ENCODE measurements at places on chromosomes 11 and 22.

- DNase-seq: no peak
Observed at GRCh38 chr11:103297900-103298299, 188.7 kb downstream of the DYNC2H1 start.

DNA sequence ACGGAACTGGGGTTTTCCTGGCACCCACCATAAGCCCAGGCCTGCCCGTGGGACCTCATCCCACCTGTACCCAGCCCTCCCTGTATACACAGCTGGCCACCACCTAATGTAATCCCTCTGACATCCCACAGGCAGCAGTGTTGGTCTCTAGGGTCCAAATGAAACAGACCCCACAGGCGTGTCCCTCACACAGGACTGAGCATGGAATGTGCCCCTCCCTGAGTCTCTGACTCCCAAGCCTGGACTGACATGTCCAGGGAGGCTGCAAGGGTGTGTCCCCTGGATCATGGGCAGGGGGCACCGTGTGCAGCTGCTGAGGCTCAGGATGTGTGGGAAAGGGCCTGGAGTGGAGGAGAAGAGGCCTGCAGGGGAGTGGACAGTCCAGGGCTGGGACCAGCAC lies 50.6 kb upstream of the PPARA start:
- DNase-seq: no peak

DNA sequence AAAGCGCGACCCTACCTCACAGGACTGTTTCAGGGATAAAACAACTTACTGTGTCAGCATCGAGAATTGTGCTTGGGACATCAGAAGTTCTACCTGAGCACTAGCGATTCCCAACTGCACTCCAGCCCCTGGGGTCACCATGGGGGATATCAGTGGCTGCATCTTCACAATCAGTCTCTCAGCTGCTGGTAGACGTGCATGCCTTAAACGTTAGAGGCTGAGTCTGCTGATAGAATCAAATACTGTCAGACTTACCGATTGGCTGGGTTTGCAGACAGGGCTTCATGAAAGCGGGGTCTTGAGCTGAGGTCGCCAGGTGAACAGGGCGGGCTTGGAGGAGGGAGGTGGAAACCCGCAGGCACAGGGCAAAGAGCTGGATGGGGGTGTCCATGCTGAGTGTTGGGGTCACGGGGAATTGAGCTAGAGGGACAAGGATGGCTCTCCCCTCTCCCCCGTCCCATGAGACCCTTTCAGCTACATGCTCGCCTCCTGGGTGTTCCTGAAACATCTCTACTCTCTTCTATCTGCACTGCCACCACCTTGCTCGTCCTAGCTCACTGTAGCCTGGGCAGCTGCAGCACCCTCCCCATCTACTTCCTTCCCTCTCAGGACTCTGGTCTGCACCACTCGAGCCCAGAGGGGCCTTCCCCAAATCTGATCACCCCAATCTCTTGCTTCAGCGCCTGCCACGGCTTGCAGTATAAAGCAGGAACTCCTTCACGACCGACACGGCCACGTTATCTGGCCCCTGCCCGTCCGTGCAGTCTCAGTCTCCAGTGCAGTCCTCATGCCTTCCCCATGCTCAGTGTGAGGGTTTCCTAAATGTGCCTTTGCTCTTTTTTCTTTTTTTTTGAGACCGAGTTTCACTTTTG lies 43.5 kb downstream of the ST14 start:
- no peak for DNase-seq

- DNase-seq: no peak
Observed at GRCh38 chr11:11976481-11977127, 31.8 kb downstream of the DKK3 start.

- no peak for DNase-seq
Observed at GRCh38 chr11:7973011-7973410, 7.8 kb upstream of the NLRP10 start.

- DNase-seq: no peak
Observed at GRCh38 chr11:117832511-117832910, 8.0 kb upstream of the FXYD2 start.

DNA sequence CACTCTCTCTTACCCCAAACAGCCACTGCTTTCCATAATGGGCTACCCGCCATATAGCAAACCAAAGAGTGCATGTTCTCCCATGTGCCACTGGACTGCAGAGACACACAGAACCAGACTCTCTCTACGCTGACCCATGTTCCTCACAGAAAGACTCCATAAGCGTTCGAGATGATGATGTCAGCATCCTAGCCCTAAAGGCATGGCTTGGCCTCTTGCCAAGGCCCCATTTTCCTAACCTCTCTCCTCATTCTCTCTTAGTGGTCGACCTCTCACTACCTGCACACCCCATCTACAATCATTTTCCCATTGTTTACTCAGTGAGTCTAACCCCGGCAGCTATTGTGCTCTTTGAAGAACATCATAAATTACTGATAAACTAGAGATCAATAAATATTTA lies 4.9 kb downstream of the NDUFC2 start:
- DNase-seq: no peak

DNA sequence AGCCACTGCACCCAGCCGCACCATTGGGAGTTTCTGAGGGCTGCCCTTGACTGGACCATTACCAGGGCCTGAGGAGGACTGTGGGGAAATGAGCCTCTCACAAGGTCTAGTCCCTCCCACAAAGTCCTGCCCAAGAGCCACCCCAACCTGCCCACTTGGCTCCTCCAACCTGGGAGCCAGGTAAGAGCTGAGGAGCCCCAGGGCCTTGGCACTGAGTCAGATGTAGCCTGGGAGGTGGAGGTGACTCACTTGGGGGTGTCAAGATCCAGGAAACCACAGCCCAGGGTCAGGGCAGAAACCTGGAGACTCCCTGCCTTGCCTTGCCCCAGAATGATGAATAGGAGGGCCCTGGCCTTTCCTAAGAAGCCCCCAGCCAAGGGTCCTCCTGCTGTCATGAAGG lies 25.8 kb upstream of the P2RY2 start:
- DNase-seq: no peak

- no peak for DNase-seq
Observed at GRCh38 chr11:59510941-59511589, at the start of gene OR4D9. TSS of gene OR4D9 (plus strand) at chr11:59511539. CDS start at chr11:59514913, 3,374 bp downstream.

DNA sequence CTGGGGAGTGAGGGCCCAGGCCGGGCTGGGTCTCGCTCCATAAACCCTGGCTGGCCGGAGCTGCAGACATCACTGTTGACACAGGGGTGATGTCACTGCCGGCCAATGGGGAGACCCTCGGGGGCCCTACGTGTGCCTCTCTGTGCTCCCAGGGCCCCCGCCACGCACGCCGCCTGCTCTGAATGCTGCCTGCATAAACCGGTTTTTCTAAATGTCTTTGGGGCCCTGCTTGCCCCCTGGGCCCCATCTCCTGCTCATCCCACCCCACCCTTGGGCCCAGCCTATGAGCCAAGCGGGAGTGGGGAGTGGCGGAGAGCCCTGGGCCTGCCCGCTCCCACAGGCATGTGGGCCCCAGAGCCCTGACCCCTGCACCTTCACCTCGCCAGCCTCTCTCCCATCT lies 7.7 kb downstream of the H19 start:
- no peak for DNase-seq

GRCh38 chr11:44519989-44520737 lies 45.3 kb upstream of the CD82 start:
- no peak for DNase-seq

DNA sequence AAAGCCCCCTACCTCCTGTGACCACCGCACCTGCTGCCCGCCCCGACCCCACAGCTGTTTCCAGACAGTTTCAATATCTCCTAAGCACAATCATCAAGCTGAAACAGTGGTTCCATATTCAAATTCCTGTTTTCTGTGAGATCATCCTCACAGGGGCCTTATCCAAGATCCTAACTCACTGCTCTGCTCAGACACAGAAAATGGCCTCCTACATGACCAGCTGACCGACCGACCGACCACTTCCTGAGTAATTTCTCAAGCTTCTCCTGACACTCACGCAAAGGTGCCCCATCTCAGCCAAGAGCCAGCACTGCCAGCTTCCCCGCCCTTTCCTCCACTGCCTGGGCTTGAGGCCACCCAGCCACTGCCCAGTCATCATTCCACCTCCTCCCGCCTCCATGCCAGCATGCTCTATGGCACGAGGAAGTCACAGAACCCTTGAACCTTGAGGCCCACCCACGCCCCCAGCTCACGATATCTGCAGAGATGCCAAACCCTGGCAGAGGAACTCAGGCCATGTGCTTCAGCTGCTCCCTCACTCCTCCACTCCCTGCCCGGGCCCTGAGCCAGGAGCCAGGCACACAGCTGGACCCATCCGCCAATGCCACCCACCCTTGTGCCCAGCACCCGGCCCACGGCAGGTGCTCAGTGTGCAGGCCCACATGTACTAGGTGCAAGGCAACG lies 14.0 kb downstream of the KIAA0930 start:
- no peak for DNase-seq

DNA sequence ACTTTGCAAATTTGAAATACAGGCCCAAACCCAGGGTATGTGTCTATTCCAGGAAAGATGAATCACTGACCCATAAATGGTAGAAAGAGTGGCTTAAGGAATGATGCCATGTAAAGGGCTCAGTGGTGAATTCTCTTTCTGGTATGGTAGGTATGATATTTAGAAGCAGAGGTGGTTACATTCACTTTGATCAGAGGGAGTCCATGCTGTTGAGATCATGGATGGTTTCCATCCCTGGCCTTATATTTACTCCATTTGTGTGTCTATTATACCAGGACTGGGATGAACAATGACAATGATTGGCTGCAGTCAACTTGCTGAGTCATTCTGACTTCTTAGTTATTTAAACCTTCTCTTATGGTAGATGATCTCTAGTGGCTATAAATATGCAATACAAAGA lies 419.8 kb upstream of the LRRC4C start:
- peak; percentile 74 for DNase-seq

DNA sequence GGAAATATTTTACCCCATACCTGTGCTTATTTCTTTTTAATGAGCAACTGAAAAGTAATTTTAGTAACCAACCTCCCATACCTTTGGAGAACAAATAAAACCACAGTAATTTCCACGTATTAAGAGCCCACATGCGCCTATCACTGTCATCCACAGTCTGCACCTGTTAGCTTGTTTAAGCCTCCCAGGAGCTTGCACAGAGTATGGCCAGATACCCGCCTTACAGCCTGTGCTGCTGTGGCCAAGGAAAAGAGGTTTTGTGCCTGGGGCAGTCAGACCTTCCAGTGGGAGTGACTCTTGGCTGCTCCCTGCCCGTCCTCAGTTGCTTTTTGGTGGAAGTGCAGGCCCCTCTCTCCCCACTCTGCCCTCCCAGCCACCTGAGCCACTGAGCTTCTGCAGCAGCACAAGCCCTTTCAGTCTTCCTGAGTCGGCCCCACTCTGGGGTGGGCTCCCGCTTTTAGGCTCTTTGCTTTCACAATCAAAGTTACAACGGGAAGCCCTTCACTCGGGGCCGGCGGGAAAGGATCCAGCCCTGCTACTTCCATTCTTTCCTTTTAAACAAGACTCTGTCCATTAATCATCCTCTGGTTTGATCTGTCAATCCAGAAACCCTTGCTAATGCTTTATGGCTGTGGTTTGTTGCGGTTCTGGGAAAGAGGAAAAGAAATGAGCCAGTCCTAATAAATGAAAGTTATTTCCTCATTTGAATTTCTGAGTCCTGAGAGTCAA lies 308.8 kb downstream of the TBC1D22A start:
- DNase-seq: peak; percentile 20

DNA sequence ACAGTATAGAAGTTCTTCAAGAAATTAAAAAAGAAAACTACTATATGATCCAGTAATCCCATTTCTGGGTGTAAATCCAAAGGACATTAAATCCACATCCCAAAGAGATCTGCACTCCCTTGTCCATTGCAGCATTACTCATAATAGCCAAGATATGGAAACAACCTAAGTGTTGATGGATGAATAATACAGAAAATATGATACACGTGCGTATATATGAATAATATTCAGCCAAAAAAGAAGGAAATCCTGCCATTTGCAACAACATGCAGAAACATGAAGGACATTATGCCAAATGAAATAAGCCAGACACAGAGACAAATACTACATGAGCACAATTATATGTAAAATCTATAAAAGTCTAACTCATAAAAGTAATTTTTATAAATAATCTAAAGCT lies 306.3 kb upstream of the ANO3 start:
- peak; percentile 28 for DNase-seq

GRCh38 chr11:9146477-9146876 lies 55.1 kb upstream of the SCUBE2 start:
- no peak for DNase-seq

DNA sequence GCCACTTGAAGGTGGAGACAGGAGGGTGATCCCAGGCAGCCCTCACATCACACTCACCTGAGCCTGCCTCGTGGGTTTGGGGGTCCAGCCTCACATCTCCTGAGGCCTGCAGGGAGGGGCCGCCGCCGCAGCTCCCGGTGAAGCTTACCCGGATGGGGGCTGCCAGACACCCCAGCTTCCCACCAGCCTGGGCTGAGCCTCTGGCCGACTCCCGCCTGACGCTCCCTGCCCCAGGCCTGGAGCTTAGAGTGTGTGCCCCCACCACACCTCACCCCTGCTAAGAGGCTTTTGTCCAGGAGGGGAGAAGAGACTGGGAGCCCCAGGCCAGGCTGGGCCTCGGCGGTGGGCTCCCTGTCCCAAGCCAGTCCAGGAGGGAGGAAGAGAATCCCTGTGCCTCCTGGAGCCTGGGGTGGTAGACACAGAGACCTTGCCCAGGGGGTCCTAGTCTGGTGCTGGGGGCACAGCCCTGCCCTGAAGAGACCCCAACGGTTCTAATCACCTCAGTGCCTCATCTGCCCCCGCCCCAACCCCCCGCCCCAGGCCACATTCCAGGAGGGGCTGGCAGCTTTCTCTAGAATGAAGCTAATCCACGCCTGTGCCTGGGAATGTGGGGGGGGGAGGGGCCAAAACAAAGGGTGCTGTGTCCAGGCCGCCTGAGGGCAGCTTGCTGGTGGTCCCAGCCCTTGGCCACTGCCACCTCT lies at the start of gene SLC16A8:
TSS of gene SLC16A8 (minus strand) at position 254 of the 701 bp plus-strand sequence. CDS start 1,311 bp downstream, outside the sequence.
- no peak for DNase-seq

DNA sequence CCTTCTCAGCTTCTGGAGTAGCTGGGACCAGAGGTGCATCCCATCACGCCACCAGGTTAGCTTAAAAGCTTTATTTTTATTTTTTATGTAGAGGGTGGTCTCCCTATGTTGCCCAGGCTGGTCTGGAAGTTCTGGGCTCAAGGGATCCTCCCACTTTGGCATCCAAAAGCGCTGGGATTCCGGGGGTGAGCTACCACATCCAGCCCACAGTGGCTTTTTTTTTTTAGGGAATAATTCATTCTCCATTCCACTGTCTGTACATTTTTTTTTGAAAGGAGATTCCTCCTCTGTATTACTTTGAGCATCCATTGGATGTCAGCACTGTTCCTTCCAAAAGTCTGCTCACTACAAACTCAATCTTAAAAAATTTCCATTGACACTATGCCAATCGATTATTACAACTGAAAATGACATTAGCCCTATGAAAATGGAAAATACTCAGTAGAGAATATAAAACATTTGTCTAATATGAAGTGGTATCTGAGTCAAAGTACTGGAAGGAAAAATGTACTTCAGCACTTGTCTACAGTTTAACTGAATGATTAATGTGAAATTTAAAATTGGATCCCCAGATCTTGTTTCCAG lies 1.3 kb upstream of the LPXN start:
- DNase-seq: no peak

- no peak for DNase-seq
Observed at GRCh38 chr11:111571829-111572501, 30.3 kb upstream of the SIK2 start.

- no peak for DNase-seq
Observed at GRCh38 chr11:20247591-20248007, 87.3 kb upstream of the DBX1 start.

- no peak for DNase-seq
Observed at GRCh38 chr11:19938169-19938856, 222.0 kb downstream of the DBX1 start.
